ENCODE measurements at places on chromosomes 1 and 21.

- no peak for DNase-seq
These were observed 30.6 kb downstream of the CDKN2C start for GRCh38 chr1:51000651-51001050.

DNA sequence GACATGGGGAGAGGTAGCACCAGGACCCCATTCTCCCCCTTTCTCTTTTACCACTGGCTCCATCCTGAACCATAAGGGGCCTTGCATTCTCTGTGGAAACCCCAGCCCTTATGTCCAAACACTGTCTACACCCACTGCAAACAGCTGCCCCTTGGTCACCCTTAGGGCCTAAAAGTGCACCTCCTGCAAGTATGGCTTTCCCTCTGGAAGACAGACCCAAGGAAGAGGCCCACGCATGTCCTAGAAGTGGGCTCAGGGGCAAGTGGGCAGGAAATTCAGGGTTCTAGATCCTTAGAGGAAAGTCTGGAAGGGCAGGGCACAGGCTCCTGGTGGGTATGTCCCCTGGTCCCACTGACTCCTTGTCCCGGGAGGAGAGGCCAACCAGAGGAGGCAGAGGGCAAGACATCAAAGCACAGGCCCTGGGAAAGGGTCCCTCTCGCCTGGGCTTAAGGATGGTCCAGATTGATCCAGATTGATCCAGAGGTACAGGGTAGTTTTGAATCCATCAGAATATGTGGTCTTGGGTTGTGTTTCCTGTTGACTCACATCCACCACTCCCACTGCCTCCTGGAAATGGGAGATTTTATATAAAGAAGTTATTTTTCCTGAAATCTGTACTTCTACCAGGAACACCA is 150.9 kb downstream of the GRIK3 start:
- no peak for DNase-seq

DNA sequence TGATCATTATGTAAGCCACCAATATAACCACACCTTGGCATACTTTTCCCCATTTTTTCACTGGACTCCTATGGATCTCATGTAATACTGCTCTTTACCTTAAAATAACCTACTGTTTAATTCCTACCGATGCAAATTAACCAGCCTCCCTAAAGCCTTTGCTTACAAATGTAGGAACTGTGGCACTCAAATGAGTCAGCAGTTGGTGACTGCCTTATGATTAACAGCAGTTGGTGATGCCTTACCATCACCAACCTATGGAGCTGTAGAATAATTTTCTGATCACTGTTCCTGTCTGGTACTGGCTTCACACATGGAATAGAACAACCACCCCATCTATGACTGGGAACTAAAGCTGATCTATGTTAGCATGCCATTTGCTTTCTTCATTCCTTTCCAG is 7.8 kb upstream of the NUDT17 start:
- no peak for DNase-seq

DNA sequence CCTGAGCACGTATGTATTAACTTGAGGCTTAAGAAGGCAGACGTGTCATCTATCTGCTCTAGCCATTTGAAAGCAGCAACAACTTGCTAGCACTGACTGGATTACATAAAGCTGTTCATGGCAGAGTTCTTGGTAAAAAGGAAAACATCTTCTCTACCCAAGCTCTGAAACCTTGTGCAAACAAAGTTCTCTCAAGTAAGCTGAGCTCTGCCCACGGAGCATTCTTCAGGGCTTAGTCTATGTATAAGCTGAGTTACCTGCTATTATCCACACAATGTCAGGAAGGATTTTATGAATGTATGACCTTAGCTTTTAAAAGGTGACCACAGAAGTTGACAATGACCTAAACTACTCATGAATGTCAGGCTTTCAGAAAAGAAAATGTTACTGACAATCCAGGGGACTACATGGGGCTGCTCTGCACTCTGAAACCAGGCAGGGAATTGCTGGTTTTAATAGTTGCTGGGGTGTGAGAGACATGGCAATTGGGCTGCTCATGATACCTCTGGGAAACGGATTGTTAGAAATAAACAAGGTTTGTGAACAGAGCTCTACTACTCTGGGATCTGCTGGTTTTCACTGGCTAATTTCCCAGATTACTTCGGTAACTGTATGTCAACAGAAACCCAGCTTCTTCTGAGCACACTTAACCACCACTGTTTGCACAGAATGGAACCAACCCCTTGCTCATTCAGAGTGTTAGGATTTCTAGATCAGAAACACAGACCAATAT is 29.6 kb upstream of the CCN1 start:
- no peak for DNase-seq

DNA sequence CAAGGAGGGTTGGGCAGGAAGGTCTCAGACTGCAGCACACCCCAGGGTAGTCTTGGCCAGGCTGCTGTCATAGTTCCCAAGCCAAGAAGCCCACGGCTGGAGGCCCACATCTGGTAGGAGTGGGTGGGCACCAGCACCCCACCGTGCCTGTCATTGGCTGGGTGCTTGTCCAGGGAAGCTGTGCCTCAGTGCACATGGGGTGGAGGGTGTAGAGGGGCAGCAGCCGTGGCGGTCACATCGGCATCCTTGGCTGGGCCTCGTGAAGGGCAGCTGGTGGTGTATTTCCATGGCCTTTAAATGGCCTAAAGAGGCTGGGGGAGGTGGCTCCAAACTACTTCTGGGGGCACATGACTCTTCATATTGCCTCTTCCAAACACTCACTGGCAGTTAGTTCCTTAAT is 119.6 kb upstream of the USP24 start:
- no peak for DNase-seq

DNA sequence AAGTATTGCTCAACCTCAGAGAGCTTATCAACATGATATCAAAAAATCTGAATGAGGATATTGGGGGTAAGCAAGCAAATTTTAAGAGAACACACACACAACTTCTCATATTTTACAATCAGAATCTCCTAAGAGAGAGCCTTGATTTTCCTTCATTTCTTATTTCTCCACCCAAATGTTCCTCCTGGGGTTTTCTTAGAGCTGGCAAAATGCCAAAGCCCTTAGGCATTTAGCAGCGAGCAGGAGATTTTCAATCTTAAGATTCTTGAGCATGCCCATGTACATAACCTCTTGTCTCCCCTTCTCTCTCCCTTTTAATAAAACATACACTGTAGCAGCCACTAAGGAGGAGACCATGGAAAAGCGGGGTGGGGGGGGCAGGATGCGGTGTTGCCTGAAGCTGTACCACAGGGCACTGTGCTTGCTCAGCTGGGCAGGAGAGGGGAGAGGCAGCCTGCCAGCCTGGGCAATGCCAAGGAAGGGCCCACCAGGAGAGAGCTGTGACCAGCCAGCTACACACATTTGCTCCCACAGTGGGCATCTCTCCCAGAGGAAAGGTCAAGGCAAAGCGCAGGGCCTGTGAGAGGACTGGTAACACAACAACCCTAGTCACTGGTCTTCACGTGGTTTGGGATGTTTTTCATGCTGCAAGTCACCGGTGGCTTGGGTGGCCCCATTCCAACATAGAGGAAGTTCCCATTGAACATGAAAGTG is 4.3 kb downstream of the BRINP2 start:
- no peak for DNase-seq

DNA sequence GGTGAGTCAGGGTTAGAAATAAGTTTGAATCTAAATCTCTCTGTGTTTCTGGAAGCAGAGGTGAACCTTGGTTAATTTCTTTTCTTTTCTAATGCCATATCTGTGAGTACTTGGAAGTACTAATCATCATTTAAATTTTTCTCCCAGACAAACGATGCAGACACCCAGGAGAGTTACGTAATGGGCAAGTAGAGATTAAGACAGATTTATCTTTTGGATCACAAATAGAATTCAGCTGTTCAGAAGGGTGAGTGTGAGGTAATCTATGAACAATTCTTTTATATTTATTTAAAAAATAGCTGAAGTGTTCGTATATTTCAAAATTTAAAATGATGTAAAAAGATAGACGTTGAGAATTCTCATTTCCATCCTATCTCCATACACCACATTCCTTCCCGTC is 11.2 kb downstream of the C4BPA start:
- no peak for DNase-seq

DNA sequence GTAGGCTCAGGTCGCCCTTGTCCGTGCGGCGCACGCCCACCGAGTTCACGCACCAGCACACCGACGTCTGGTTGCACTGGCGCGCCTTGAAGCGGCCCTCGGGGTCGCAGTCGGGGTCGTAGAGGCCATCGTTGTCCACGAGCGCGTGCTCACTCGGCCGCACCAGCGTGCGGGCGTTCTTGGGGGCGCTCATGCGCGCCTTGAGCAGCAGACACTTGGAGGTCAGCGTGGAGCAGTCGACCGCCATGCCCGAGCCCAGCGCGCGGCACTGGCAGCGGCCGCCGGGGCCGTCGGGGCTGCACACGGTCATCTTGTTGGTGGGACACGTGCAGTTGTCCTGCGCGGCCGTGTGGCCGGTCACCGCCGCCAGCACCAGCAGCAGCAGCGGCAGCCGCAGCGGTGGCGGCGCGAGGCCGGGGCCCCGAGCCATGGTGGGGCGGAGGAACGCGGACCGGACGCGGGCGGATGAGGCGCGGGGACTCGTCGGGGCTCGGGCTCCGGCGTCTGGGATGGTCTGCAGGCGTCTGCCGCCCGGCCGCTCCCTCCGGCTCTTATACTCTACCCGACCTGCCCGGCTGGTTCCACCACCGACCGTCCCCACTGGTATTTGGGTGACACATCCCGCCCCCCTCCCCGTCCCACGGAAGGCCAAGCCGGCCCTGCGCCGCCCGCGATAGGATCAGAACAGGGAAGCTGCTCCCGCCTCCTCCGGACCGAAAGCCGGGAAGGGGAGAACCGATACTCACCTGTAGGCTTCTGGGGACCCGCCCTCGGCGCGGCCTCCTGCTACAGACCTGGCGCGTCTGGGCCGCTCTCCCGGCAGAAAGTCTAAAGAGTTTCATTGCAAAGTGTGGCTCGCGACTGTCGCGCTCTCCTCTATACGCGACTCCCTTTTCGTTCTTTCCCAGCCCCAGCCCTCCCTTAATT is at the start of gene TACSTD2:
Gene TACSTD2 (minus strand): TSS at position 526 of the 927 bp plus-strand sequence. CDS start 96 bp downstream, at position 430.
- peak; percentile 41 for DNase-seq

GRCh38 chr1:35111106-35111505 is 31.9 kb downstream of the ZMYM1 start:
- DNase-seq = no peak

- DNase-seq = no peak
These were observed 24.7 kb upstream of the SLC44A3 start for GRCh38 chr1:94795434-94795833.

DNA sequence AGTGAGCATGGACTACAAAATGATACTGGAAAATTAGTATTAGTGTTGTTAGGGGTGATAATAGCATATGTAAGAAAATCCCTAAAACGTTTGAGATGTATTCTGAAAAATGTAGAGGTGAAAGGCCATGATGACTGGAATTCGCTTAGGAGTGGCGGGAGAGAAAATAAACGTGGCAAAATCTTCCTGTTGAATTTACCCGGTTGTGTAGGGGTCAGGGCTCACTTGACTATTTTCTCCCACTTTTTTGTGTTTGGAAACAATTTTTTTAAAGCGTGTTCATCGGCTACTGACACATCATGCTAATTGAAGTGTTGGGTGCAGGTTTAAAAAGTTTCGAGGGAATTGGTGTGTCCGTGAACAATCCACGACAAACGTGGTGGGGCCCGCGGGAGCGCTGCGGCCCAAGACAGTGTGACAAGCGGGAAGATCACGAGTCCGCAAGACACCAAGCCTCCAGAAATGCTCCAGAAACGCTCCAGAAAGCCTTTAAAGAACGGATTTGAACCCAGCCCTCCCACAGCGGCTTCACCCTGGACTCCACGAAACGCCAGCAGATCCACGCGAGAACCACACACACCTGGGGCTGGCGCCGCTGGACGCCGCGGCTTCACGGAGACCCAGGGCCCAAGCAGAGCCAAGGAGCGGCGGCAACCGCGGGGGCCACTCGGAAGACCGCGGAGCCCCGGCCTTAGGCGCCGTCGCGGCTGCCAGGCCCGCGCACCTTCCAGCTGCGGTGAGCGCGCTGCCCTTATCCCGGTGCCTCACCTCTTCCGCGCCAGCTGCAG is 573 bp downstream of the PSMG1 start:
- DNase-seq = no peak

- no peak for DNase-seq
These were observed 77.2 kb downstream of the ADARB1 start for GRCh38 chr21:45151445-45152160.

GRCh38 chr1:16204634-16205333 is 7.7 kb downstream of the ARHGEF19 start:
- no peak for DNase-seq

GRCh38 chr1:184427722-184428121 is 40.9 kb downstream of the C1orf21 start:
- no peak for DNase-seq

- no peak for DNase-seq
These were observed 540 bp downstream of the BCAN start for GRCh38 chr1:156642265-156643048.

GRCh38 chr1:115092175-115092574 is 2.9 kb upstream of the TSPAN2 start:
- no peak for DNase-seq

GRCh38 chr1:212754193-212754592 is 37.4 kb downstream of the NSL1 start:
- DNase-seq = no peak

DNA sequence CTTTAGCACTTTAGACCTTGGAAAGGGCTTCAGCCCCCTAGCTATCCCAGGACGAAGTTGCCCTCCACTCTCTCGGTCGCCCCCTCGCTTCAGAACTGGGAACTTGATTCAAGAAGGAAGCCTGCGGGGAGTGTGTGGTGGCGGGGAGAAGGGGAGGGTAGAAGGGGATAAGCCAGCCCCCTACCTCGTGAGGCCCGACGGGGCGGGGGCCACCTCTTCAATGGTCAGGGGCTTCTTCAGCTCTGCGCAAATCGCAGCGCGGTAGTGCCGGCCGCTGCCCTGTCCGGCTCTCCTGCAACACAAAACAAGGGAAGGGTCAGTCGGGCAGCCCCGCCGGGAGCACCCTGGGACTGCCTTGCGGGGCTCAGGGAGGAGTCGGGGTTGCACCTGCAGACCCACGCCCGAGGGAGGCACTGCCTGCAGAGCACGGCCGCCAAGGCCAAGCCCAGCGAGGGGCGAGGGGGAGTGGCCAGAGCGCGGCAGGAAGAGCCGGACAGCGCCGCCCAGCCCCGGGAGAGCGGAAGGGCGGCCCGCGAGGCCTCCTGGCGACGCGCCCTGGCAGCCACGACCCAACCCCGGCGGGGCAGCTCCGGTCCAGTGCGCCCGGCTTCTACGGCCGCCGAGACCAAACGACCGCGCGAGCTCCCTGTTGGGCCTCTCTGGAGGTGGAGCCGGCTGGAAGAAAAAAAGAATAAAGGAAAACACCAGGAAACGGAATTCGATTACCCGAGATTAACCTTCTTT is 56.2 kb upstream of the RASAL2 start:
- DNase-seq = peak; percentile 45

- no peak for DNase-seq
These were observed 7.7 kb upstream of the LAMB3 start for GRCh38 chr1:209659909-209660308.

- DNase-seq = no peak
These were observed 14.9 kb downstream of the ODF2L start for GRCh38 chr1:86381223-86381622.

GRCh38 chr1:89927478-89927877 is 67.4 kb upstream of the ZNF326 start:
- no peak for DNase-seq

GRCh38 chr1:166258017-166258416 is 91.2 kb upstream of the FAM78B start:
- no peak for DNase-seq

- no peak for DNase-seq
These were observed 737 bp downstream of the HES4 start for GRCh38 chr1:998995-999724.

All from DMS153 (cell line).